ENCODE measurements at places on chromosomes 5 and 9.
A peak's percentile ranks its signal among the peaks of the same experiment; 100 is the strongest.

DNA sequence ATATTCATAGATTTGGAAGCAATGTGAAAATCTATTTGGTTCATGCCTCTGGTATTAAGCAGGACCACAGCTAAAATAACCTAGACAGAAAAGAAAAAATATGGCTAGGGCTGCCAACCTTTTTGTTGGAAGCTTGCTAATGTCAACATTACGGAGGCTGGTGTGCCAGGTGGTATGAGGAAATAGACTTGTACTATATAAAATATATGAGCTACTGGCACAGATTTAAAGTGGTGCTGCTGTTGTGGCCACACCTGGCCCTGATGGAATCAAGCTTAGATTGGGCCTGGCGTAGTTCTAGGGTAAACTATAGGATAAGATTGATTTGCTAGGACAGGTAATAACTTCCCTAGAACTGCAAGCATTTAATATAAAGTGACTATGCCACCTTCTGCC lies 10.6 kb upstream of the PARP8 start:
- no peak for DNase-seq

GRCh38 chr9:18605766-18606180 lies 131.8 kb downstream of the ADAMTSL1 start:
- no peak for DNase-seq

- DNase-seq: no peak
Measured at GRCh38 chr5:180119903-180120236, 48.3 kb upstream of the RNF130 start.

DNA sequence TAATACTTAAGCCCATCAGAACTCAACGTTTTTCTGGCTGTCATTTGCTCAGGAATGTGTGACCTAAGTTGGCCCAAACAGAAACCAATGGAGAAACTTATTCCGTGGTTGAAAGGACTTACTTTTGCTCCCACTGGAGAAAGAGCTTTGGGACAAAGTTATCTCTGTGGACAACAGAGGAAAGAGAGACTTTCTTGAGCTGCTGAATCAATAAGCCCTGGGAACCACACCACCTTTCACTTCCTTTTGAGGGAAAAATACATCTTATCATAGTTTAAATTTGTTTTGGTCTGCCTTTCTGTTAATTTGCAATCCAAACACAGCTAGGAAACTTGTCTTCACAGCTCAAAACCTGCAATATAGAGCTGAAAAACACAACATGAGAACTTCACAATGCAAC lies 62.8 kb upstream of the VCAN start:
- no peak for DNase-seq

GRCh38 chr9:93260263-93261066 lies 76.5 kb downstream of the WNK2 start:
- DNase-seq: no peak

- no peak for DNase-seq
Measured at GRCh38 chr9:120405860-120406259, 174.1 kb downstream of the CDK5RAP2 start.

- DNase-seq: peak; percentile 15
Measured at GRCh38 chr9:133792721-133793470, 54.7 kb upstream of the SARDH start.

DNA sequence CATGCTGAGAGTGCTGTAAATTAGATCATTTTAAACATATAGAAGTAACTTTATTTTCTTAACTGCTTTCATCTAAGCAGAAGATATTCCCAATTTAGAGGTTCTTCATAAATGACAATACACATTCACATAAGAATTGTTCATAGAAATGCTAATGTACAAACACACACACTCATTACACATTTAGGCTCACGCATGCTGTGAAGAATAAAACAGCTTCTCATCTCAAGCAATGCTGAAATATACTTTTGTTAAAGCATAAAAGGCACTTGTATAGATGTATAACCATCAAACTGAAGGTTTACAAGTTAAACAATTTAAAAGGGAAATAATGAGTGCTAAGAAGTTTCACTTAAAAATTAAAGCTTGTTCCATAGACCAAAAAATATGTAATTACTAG lies 18.1 kb upstream of the FTMT start:
- no peak for DNase-seq

DNA sequence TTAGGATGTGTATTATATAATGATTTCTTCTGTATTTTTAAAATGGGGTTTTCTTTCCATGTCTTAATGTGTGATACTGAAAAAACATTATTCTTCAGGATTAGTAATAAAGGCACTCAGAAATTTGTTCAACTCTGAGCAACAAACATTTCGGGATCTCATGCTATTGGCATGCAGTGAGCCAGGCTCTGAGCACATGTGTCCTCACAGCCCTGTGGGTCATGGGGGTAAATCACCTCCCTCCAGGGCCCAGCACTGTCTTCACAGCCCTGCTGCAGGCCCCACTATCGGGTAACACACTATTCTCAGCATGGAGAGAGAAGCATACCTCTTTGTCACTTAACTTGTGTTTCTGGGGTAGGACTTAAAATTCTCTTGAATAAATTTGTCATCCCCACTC lies 14.0 kb downstream of the TMEM174 start:
- DNase-seq: no peak

DNA sequence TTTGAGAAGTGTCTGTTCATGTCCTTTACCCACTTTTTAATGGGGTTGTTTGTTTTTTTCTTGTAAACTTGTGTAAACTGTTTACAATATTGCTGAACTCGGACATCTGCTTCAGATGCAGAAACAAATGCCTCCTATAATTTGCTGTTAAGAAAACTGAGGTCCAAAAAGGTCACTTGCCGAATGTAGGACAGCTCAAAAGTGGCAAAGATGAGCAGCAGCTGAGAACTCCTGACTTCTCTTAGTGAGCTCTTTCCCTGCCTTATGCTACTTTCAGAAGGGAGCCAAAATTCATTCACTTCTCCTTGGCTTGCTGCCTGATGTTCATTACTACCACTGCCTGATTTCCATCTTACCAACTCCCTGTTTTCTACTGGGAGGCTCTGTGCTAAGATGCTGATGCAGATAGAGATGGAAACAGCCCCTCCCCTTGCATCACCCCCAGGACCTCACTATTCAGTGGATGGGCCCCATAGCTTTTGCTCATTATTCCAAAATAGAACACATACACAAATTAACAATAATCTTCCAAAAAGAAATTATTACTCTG lies 60.1 kb downstream of the SEMA6A start:
- no peak for DNase-seq

DNA sequence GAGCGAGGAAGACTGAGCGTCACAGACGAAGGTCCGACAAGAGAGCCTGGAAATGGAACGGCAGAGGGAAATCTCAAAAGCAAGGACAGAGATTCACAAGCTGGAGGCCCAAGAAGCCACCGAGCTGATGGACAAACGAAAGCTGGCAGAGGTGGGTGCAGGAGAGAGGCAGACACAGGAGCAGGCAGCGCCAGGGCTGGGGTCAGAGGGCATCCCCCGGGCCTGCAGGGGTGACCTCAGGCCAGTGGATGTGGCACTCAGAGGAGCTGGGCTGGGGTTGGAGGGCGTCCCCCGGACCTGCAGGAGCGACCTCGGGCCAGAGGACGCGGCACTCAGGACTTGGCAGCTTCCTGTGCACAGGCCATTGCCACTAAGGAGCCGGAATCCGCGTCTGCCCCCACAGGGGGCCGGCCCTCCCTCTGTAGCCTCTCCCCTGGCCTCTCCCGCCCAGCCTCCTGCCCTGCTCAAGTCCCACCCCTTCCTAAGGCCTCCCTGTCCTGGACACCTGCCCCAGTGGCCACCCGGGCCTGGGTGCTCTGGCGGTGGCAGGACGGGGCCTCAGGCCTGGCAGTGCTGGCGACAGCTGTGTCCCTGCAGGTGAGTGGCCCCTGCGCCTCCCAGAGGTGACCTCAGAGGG lies 40.4 kb downstream of the EXD3 start:
- no peak for DNase-seq

GRCh38 chr9:84773022-84773421 lies 103.5 kb downstream of the NTRK2 start:
- DNase-seq: no peak

GRCh38 chr5:39772307-39772706 lies 347.5 kb upstream of the DAB2 start:
- no peak for DNase-seq

DNA sequence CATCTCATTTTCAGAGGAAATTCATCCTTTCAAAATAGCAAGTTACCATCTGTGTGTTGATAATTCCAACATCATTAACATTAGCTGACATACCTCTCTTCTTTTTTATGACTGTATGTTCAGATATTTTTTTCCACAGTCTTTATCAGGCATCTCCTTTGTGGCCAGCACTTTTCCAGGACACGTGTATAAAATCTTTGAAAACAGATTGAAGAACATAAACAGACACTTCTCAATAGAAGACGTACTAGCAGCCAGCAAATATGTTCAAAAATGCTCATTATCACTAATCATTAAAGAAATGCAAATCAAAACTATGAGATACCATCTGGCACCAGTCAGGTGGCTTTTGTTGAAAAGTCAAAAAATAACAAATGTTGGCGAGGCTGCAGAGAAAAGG lies 734.3 kb downstream of the SEMA5A start:
- DNase-seq: no peak

GRCh38 chr5:66932457-66932856 lies 264.1 kb downstream of the CD180 start:
- DNase-seq: no peak

- DNase-seq: no peak
Measured at GRCh38 chr9:116888066-116888465, 201.0 kb downstream of the TRIM32 start.

GRCh38 chr5:44770780-44771717 lies 37.7 kb upstream of the MRPS30 start:
- DNase-seq: no peak

DNA sequence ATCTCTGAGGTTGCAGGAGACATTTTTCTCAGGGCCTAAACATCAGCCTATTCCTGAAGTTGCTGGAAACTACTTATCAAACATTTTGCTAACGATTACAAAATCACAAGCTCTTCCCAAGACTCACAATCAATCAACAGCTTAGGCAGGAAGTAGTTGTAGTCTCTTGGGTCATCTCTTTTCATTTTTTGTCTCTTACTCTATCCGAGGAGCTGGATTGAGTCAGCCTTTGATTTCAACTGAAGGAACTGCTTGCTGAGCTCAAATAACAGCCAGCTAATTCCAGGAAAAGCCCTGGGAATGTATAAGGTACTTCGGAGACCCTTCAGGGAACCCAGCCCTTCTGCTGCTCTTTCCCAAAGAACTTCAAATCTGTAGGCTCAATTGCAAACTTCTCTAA lies 398.9 kb downstream of the PLK2 start:
- no peak for DNase-seq

DNA sequence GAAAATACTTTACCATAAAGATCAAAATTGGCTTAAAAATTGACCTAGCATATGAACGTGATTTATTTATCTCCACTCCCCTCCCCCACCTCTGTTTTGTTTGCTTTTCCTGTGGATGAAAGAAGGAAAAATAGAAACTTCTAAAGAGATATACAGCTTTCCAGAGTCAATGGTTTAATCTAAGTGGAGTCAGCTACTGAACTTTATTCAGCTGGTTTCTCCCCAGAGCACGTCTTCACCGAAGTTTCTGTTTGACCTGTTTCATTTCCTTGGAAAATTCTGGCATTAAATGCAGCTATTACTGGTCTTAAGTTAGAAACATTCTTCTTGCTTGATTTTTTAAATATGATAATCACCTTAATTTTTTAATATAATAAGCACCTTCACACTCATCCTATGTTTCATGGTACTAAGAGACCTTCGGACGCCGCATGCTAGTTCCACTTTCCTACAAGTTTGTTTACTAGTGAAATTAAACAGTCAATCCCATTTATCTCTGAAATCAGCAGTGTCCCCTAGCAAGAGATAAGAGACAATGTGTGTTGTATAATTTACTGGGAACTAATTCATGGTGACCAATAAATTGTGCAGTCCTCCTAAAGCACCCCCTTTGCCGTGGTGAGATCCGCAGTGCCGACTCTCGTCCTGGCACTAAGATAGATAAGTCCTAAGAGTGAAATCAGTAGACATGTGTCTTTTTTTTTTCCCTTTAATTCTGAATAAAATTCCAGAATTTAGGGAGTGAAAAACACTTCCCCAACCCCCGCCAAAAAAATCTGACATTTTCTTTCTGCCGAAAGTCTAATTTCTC lies 89.9 kb downstream of the ARL15 start:
- DNase-seq: no peak

DNA sequence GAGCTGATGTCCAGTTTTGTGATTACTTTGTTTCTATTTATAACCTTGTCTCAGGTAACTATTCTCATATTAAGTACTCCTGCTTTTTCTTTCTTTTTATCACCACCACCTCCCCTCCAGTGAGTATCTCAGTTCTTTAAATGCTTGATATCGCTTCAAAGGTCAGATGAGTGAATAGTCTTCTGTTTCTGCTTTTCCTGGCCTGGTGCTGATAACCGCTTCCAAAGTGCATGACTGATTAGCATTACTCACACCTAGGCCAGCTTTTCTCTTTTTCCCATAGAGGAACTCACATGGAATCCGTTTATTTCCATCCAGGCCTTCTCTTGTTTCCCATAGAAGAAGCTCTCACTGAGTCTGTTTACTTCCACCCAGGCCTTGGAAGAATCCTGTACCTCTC lies 3.2 kb downstream of the SLC36A1 start:
- no peak for DNase-seq

Measured in activated T-helper 1 cell treated with anti-CD3 and anti-CD28 coated beads, Interleukin-2, amount 50 U/mL, for 16 hours (primary cell).